Kidney glomerular epithelial cell (primary cell): ENCODE measurements at places on chromosomes 5 and 9.

GRCh38 chr9:91161465-91162300 is 200.0 kb downstream of the AUH start:
- DNase-seq = no peak

DNA sequence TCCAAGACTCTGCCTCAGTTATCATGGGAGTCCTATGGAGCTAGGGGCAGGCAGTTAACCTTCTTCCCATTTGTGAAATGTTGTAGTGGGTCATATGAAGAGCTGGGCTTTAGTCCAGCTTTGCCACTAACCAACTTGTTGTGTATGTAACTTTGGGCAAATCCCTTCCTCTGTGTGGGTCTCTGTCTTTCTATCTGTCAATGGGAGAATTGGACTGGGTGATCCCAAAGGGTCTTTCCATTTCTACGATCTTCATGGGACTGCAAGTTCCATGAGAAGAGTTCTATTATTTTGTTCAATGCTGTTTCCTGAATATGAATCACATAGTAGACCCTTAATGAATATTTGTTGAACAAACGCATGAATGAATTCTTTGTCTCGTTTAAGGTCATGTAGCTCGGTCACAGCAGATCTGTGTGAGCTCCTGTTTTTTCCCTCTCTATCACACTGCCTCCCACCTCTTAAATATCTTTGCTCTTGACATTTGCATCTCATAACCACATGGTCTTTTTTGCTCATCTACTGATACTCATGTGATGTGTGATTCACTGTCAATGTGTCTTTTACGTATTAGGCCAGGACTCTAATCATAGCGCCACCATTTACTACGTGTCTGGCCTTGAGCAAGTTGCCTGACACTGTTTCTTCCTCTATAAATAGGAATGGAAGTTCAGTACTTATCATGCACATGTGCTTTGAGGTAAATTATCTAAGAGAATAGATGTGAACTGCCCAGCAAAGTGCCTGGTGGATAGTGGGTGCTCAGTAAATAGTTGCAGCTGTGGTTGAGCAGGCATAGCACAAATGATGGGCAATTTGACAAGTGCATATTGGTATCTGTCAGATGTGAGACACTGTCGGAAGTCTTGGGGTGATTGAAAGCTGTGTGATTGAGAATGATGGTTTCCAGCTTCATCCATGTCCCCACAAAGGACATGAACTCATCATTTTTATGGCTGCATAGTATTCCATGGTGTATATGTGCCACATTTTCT is 37.4 kb downstream of the PTTG1 start:
- DNase-seq = peak; percentile 55

DNA sequence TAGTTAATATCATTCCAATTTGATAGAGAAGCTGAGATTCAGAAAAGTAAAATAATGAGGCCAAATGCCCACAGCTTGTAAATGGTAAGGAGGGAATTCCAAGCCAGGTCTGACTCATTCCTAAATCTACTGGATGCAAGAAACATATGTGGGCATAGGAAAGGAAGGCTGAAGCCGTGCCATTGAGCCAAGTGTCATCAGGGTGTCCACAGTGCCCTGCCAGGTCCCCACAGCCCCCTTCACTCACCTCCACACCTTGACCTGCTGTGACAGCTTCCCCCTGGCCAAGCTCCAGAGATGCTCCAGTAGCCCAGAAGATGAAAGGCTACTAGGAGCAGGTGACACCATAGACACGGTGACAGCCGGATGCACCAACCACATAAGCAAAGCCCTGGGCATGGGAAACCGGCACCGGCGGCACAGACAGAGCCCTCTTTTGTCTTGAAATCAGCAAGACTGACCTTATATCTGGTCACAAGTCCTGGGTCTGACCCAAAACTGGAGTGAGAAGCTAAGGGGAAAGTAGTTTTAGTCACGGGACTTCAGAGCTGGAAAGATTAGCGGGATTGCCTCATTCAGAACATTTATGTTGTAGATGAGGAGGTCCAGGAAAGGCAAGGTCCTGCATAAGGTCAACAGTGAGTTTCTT is 20.1 kb upstream of the FAT2 start:
- no peak for DNase-seq

DNA sequence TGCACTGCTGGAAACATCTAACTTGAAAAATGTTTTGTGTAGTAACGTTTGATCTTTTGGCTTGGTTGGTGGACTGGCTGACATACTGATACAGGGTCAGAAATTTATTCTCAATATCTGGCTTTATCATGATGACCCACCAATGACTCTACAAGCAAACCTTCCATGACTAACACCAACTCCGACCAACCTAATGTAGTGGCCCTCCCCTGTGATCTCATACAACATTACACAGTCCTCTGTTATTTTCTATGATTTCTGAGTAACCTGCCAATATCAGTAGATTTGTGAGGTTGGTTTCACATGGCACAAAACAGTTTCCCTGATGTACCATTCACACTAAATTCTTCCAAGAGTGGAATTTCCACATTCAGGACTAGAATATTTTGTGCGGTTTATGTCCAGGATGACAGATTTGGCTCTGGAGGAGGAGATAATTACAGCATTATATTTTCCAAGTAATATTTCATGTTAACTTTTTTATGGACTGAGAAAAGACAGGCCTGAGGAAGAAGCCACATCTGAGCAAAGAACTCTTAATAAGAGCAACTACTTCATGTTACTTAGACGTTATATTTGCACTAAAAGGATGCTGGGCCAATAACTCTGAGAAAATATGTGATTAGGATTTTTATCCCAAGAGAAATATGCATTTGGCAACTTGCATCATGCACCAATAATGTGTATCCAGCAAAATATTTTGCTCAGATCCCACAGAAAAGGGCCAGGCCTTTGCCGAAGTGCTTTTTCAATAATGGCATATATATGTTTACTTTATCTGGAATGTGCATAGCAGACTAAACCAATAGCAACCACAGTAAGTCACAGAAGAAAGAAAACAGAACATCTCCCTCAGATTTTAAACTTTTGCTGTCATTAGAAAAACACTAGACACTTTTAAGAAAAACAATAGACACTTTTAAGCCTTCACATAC is 273.4 kb downstream of the KCNN2 start:
- DNase-seq = no peak

DNA sequence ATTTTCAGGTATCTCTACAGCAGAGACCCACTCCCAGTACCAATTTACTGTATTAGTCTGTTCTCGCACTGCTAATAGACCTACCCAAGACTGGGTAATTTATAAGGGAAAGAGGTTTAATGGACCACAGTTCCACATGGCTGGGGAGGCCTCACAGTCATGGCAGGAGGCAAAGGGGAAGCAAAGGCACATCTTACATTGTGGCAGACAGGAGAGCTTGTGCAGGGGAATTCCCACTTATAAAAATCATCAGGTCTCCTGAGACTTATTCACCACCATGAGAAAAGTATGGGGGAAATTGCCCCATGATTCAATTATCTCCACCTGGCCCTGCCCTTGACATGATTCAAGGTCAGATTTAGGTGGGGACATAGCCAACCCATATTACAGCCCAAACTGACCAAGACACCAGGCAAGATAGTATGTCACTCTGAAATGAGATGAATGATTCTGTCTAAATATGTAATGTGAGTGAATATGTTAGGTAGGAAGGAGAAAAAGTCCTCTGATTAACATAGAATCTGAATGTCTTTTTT is 182.5 kb upstream of the CDH12 start:
- no peak for DNase-seq

GRCh38 chr5:134837530-134838181 is 8.1 kb upstream of the C5orf24 start:
- no peak for DNase-seq

- no peak for DNase-seq
Measured at GRCh38 chr5:160289356-160289651, 23.1 kb downstream of the CCNJL start.

DNA sequence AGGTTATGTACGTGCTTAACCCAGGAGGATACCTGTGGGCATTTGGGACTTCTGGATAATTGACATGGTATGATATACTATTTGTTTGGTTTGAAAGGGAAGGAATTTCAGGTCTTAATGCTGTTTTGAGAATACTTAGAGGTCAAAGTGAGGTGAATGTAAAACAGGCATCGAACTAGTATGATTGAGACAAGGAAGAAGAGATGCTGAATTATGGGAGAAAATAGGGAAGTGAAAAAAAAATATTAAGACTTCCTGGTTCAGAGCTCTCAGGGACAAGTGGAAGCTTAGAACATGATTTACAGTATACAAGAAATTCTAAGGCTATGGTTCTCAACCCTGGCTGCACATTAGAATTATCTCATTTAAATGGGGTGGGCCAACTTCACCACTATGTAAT is 115.3 kb downstream of the CD180 start:
- no peak for DNase-seq

DNA sequence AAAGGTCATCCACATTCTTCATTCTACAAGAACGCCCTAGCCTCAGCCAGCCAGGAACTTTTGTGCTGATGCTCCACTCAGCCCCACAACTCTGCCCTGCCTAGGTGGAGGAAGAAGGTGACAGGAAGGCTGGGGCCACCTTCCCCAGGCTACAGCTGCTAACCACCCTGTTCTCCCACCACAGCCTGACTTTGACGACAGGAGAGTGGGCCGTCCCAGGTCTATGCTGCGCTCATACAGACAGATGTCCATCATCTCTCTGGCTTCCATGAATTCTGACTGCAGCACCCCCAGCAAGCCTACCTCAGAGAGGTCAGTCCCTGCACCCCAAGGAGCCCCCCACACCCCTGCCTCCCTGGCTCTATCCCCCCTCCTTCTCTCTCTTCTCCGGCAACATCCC is 28.2 kb upstream of the FOXI1 start:
- no peak for DNase-seq

- DNase-seq = peak; percentile 7
Measured at GRCh38 chr9:10704720-10705119, 91.9 kb upstream of the PTPRD start.

DNA sequence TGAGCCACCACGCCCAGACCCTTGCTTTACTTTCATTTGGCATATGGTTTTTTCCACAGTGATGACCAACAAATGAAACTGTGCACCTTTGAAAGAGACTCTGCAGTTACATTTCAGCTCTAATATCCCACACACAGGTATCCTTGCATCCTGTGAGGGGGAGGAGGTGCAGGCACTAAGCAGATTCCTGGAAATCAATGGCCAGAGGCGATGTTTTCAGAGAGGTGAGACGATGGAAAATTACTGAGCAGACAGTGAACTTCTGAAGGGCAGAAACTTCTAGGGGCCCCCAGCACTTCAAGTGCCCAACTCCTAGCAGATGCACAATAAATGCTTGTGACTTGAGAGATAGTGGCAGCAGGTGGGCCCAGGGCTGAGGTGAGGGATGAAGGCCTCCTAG is 29.8 kb upstream of the GNE start:
- peak; percentile 14 for DNase-seq

DNA sequence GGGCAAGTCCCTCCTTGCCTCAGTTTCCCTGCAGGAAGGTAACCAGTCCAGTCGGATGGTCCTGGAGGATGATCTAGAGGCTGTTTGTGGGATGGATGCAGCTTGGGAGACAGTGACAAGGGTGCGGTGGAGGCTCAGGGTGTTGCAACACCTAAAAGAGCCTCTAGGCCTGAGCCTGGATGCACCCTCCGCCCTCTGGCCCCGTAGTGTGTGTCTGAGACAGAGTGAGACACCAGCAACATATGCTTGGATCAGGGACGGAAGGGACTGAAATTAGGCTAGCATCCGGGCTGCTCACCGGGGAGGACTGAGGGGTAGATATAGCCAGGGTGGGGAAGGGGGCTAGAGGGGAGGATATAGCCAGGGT is 1.1 kb downstream of the CRAT start:
- DNase-seq = no peak

DNA sequence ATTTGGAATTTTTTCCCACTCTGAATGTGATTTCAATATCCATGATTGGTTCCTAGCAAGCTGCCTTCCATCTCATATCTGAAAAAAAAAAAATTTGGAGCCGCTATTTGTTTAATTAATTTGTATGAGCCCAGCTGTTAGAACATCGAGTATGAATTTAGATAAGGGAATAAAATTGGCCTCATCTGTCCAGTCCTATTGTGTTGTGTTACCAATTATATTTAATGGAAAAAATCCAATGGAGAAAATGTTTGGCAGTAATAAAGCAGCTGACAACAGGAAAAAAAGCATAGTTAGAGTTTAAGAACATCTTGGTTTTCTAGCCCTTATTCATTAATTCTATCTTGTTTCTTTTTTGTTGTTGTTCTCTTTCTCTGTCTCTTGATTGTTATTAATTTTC is 735.6 kb upstream of the RIOK2 start:
- DNase-seq = no peak

DNA sequence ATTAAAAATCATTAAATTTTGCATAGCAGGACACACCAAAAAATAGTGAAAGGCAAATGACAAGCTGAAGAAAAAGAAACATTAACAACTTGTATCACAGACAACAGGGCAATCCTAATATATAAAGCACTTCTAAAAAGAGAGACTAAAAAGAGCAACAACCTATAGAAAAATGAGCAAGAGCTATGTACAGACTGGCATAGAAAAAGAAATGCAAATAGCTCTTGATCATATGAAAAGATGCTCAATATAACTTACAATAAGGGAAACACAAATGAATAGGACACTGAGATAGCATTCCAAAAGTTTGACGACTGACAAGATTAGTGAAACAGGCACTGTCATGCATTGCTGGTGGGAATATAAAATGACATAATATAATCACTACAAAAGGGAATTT is 235.9 kb downstream of the SEC61B start:
- DNase-seq = no peak

- no peak for DNase-seq
Measured at GRCh38 chr5:125987677-125988255, 435.4 kb upstream of the GRAMD2B start.

GRCh38 chr5:177510567-177511053 is 984 bp upstream of the DOK3 start:
- DNase-seq = no peak
